Testis (tissue), 5 donors: ENCODE measurements at places on chromosomes 12 and 14. TPM values are rescaled to one million over a fixed set of nuclear protein-coding genes. Genes with fewer than 3 reads are reported as not detected.

GRCh38 chr12:13133886-13134285 is 30.4 kb upstream of the GSG1 start:
- no peak for DNase-seq

- DNase-seq = peak; percentile 76
Observed at GRCh38 chr12:87670448-87670847, 358.8 kb downstream of the C12orf50 start.

- DNase-seq = no peak
Observed at GRCh38 chr14:104003616-104004015, 61.3 kb upstream of the RD3L start.

Gene PSME1
- total RNA-seq = 43.3 TPM

GRCh38 chr12:1162081-1162760 is 171.2 kb downstream of the ERC1 start:
- DNase-seq = no peak

DNA sequence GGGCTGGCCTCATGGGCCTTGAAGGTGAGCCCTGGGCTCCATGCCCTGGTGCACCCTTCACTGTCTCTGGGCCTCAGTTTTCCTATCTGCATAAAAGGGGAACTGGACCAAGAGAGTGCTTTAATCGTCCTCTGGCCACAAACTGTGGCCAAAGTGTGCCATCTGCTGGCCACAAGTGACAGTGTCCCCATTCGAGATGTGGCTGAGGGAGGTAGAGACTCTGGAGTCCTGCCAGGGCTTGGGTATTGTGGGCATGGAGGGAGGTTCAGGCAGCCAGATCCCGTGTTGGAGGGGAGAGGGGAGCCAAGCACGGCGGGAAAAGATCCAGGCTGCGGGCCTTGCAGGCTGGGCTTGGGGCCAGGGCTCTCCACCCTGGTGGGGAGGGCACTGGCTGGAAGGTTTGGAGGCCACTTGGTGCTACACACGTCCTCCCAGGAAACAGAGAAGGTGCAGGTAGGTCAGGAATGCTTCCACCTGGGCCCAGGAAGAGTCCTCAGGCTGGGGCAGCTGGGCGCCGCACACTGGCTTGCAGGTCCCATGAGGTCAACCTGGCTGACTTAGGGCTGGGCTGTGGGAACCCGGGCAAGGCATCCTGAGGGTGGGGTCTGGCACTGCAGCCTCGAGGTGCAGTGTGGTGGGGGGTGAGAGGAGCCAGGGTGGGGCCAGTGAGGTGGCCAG is 7.3 kb upstream of the KIF26A start:
- peak; percentile 49 for DNase-seq

DNA sequence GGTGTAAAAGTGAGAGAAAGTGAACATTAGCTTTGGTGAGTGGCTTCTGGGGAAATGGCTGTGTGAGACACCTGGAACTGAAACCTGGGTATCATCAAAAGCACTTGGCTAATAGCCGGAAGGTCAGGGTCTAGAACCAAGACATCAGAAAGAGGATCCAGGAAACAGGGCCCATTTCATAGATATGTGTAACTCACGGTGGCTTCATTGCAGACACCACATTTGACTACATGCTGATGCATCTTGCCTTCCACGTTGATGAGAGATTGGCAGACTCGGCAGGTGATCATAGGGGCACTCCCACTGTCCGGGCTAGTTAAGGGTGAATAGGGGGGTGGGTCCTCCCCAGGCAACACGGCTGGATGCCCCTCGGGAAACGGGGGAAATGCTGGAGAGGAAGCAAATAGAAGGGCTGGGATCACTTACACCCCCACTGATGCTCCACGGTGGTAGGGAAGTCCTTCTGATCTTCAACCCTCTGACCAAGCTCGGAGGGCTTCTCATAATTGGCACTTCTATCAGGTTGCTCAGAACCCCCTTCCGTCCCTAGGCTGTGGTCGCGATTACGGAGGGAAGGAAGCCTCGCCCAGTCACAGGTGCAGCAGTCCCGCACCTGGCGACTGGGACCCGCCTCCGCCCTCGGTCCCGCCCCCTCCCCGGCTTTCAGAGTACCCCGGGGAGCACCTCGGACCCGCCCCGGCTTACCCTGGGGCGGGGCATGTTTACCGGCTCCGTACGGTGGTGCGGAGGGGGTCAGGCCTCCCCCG is 593 bp downstream of the PIP4P1 start:
- no peak for DNase-seq

DNA sequence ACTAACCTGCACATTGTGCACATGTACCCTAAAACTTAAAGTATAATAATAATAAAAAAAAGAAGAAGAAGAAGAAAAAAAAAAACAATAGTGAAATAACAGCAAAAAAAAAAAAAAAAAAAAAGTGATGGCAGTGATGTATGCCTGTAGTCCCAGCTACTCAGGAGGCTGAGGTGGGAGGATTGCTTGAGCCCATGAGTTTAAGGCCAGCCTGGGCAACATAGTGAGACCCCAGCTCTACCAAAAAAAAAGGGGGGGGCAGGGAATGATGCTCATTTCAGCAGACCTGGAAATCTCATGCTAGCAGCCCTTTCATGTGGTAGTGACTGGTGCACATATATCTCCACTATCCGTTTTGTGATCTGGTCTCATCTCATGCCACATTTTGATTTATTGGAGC is 20.8 kb downstream of the TRAFD1 start:
- no peak for DNase-seq

Gene BORCS5
- 22.8 TPM for total RNA-seq

Gene GPR84
- total RNA-seq = not detected

- peak; percentile 23 for DNase-seq
Observed at GRCh38 chr12:111178181-111179081, 190.5 kb downstream of the PHETA1 start.

Gene BHLHE41
- total RNA-seq = 23.8 TPM

- DNase-seq = no peak
Observed at GRCh38 chr12:71162832-71163763, 5.3 kb upstream of the TSPAN8 start.

DNA sequence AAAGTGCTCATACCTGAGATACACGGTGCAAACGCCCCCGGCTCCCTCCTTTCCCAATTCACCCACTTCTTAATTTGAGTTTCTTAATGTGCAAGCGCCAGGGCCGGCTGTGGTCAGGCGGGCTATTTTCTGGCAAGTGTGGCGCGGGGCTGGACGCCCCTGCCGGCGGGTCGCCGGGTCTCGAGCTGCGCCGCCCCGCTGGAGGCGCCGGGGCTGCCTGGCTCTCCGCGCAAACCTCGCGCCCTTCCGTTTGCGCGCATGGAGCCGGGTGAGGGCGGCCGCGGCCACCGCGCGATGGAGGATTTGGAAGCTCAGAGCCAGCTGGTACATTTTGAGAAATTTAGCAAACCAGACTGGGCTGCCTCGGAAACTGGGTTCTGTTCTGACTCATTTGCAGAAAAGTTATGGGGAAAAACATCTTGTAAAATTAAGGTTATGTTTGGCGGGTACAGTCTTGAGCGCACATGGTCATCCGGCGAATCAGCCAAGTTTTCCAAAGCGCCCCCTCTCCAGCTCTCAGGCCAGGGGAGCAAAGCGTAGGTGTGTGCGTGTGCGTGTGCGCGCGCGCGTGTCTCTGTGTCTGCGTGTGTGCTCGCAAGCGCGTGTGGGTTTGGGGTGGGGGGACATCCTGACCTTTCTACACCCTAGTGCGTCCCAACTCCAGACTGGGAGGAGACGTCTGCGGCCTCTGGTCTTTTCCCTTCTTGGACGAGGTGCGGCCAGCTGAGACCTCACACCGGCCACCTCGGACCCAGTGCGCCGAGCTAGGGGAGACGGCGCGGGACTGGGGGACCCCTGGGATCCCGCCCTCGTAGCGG is 6.5 kb upstream of the OTX2 start:
- DNase-seq = no peak

Gene G2E3
- 29.5 TPM for total RNA-seq

GRCh38 chr14:55038708-55039107 is 11.7 kb downstream of the SOCS4 start:
- DNase-seq = no peak

- no peak for DNase-seq
Observed at GRCh38 chr12:31586728-31587127, 4.2 kb downstream of the DENND5B start.

Gene STAT2
- total RNA-seq = 110 TPM

Gene RIN3
- total RNA-seq = 49.8 TPM

Gene OVCH1
- total RNA-seq = 3.0 TPM

DNA sequence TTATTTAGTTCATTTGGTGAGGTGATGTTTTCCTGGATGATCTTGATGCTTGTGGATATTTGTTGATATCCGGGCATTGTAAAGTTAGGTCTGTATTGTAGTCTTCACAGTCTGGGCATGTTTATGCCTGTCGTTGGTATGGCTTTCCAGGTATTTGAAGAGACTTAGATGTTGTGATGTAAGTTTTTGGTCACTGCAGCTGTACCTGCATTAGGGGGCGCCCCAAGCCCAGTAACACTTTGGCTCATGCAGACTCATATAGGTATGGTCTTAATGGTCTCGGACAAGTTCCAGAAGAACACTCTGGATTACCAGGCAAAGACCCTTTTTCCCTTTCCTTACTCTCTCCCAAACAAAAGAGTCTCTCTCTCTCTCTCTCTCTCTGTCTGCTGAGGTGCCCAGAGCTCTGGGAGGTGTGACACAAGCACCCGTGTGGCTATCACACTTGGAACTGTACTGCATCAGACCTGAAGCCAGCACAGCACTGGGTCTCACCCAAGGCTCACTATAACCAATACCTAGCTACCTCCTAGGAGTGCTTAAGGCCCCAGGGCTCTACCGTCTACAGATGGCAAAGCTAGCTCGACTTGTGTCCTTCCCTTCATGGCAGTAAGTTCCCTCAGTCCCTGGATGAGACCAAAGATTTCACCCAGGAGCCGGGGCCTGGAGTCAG is 425.8 kb upstream of the ATXN7L3B start:
- DNase-seq = no peak

Gene RPS6KL1
- 22.9 TPM for total RNA-seq

DNA sequence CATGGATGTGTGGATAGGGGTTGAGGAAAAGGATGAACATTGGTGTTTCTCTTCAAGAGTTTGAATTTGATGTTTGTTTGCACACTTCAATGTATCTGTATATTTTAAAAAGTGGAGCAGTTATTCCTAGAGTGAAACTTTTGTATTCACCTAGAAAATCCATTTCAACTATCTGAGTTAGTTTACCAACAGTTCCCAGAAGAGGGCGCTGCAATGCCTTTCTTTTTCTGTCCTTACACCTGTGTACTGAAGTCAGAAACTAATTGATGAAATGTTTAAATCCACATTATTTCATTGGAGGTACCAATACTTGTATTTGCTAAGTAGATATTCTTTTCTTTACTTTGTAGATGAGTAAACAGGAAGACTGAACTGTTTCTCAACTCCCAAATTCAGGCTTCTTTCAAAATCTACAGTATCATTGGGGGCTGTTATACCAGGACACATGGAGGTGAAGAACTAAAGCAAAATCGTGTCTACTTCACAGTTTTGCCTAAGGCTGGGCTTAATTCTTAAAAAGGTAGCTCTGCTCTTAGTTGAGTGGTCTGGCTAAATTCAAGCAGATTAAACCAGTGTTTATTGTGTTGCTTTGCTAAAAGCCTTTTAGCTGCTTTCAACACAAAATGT is 26.6 kb upstream of the KLRB1 start:
- peak; percentile 77 for DNase-seq

Gene SLC38A4
- total RNA-seq = 0.24 TPM

Gene DAO
- 0.81 TPM for total RNA-seq
